ENCODE measurements at places on chromosomes 13 and 19. TPM values are rescaled to one million over a fixed set of nuclear protein-coding genes. Genes with fewer than 3 reads are reported as not detected.

DNA sequence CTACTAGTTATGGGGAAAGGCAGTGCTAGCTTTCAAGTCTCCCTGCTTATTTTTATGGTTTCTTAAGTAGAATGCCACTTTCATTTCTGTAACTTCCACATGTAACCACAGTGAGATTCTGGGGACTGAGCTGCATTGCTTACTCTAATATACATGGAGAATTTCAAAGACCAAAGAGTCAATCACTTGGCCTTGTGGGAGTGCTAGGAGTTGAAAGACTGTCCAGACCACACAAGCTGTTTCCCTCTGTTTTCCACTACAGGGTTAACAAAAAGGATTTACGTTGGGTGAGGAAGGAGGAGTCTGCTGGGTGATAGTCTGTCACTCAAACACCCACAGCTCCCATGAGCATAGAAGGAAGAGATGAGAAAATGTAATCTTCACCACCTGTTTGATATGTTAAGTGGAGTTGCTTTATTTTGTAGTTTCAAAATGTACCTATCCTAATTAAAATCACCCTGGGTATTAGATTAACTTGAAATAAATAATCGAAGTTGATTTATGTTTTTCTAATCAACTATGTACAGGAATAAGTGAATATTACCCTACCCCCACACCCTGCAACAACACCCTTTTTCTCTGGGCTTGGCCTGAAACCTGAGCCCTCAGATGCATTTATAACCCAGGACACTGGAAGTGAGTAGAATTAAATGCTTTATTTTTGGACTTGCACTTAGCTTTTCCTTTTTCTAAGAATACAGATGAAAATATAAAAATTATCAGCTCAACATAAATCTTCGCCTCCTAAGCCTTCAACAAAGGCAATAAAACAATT lies 225.8 kb upstream of the SLC10A2 start:
- no peak overlapping the region for H3K27ac ChIP-seq
- no peak for DNase-seq
- no peak overlapping the region for H3K4me3 ChIP-seq

- DNase-seq = no peak
- peaks cover 3% of the 10 kb centered on the region for H3K36me3 ChIP-seq
- H3K27ac ChIP-seq = no peak overlapping the region
- H3K27me3 ChIP-seq = no peaks in the 10 kb centered on the region
- no peak overlapping the region for H3K4me3 ChIP-seq
Observed at GRCh38 chr19:38670921-38671398, 23.5 kb downstream of the ACTN4 start.

- H3K4me1 ChIP-seq = no peaks in the 10 kb centered on the region
- no peak overlapping the region for H3K4me3 ChIP-seq
- no peak for DNase-seq
- no peaks in the 10 kb centered on the region for H3K27me3 ChIP-seq
- no peak overlapping the region for H3K27ac ChIP-seq
Observed at GRCh38 chr19:1970003-1970805, 29.2 kb downstream of the CSNK1G2 start.

- H3K27me3 ChIP-seq = peaks cover 15% of the 10 kb centered on the region
- H3K4me3 ChIP-seq = no peak overlapping the region
- no peaks in the 10 kb centered on the region for H3K36me3 ChIP-seq
- H3K27ac ChIP-seq = no peak overlapping the region
- no peak for DNase-seq
Observed at GRCh38 chr13:108363666-108364065, 94.1 kb downstream of the TNFSF13B start.

DNA sequence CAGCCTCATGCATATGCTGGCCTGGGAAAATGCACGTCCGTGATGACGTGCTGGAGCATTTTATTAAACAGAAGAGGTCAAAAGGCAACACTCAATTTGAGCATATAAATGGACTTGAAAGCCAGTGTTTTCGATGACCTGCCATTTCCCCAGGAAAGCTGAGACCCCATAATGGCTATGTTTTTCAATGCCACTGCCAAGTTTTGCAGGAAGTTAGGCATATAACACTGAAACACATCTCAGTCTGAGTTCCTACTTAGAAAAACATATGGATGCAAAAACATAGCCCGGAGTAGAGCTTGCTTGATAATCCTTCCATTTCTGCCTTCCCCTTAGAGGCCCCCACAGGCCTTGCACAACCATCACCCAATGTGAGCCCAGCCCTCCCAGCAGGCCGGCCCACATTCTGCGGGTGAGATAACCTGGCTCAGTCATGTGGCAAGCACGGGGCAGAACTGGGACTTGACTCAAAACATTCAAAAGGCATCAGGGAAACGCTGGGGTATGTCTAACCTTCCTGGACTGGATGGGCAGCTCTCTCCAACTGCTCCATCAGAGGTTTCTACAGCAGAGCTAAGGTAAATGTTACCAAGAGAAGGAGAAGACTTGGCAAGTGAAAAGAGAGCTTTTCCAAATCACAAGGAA lies 24.9 kb downstream of the EPS15L1 start:
- no peak overlapping the region for H3K4me3 ChIP-seq
- peaks cover 16% of the 10 kb centered on the region for H3K4me1 ChIP-seq
- H3K27ac ChIP-seq = no peak overlapping the region

DNA sequence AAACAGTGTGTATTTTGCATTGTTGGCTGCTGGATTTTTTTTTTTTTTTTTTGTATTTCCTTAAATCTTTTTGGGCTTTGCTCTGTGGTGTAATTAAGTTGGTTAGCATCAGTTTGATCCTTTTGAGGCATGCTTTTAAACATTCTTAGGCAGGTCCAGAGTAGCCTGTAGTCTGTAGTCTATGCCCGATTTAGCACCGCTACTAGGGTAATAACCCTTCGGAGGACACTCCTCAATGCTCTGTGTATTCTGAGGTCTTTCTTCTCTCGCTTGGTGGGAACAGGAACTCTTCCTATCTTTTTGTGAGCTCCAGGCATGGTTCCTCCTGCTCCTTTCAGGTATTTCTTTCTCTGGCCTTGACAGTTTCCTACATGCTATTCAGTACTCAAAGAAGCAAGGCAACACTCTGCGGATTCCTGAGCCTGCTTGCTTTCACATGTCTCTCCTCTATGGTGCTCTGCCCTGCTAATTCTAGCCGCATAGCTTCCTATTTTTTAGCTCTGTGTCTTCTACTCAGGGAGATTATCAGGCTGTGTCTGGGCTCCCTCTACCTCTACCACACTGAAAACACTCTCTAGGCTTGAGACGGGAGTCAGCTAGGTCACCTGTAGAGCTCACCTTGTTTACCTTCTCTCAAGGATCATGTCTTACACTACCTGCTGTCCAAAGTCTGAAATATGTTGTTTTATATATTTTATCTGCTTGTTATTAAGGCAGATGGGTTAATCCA lies 195.1 kb downstream of the NDFIP2 start:
- H3K4me1 ChIP-seq = no peaks in the 10 kb centered on the region
- no peak for DNase-seq
- H3K36me3 ChIP-seq = no peaks in the 10 kb centered on the region

- H3K27me3 ChIP-seq = no peaks in the 10 kb centered on the region
- no peak for DNase-seq
Observed at GRCh38 chr19:36894849-36895383, 21.2 kb downstream of the ZNF829 start.

DNA sequence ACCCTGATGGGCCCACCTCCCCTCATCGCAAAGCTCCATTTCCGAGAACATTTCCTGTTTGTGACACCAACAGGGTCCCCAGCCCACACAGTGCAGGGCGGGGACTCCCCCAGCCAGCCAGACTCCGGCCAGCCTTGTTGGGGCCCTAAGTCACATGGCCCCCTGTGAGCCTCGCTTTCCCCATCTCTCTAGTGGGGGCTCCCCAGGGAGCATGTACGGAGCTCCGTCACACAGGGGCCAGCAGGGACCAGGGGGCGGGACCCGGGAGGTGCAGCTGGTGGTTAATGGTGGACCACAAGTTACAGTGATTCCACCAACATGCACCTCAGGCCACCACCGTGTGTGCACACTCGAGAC lies 1.7 kb downstream of the TBXA2R start:
- no peaks in the 10 kb centered on the region for H3K27me3 ChIP-seq
- H3K36me3 ChIP-seq = no peaks in the 10 kb centered on the region
- no peak overlapping the region for H3K4me3 ChIP-seq
- no peak overlapping the region for H3K27ac ChIP-seq

- no peak overlapping the region for H3K27ac ChIP-seq
- H3K36me3 ChIP-seq = no peaks in the 10 kb centered on the region
- no peak for DNase-seq
- H3K27me3 ChIP-seq = no peaks in the 10 kb centered on the region
- H3K4me1 ChIP-seq = no peaks in the 10 kb centered on the region
- H3K4me3 ChIP-seq = no peak overlapping the region
Observed at GRCh38 chr13:94332359-94333096, 147.0 kb downstream of the DCT start.

DNA sequence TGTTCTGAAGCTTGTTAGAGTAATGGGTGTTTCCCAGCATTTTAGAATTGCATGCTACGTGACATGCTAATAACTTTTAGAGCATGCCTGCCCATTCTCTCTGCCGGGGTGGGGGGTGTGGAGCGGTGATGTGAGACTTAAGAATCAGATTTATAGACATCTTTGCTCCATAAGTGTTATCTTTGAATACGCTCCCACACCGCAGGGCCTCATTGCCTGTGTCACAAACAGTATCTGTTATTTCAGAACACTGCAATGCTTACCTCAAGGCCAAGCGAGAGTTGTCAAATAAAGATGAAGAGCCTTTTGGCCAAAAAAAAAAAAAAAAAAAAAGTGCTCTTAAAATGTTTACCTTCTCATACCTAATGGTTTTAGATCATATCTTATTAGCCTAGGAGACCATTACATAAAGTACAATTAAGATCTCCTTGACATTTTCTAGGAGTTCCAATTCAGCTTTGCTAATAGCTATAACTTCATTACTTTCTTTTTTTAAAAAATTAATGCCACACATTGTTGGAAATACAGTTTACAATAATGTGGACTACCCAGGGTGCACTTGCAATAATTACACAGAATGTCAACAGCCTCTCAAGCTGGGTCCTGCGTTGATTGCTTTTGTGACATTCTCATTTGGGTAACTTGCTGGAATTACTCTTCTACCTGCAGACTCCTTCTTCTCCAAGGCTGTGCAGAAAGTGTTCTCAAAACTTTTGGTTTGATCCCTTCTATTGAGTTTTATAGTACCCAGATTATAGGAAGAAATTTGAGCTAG lies 525.3 kb downstream of the KLF12 start:
- H3K27ac ChIP-seq = no peak overlapping the region
- no peaks in the 10 kb centered on the region for H3K4me1 ChIP-seq
- no peaks in the 10 kb centered on the region for H3K36me3 ChIP-seq
- no peak for DNase-seq
- H3K4me3 ChIP-seq = no peak overlapping the region
- H3K27me3 ChIP-seq = no peaks in the 10 kb centered on the region

DNA sequence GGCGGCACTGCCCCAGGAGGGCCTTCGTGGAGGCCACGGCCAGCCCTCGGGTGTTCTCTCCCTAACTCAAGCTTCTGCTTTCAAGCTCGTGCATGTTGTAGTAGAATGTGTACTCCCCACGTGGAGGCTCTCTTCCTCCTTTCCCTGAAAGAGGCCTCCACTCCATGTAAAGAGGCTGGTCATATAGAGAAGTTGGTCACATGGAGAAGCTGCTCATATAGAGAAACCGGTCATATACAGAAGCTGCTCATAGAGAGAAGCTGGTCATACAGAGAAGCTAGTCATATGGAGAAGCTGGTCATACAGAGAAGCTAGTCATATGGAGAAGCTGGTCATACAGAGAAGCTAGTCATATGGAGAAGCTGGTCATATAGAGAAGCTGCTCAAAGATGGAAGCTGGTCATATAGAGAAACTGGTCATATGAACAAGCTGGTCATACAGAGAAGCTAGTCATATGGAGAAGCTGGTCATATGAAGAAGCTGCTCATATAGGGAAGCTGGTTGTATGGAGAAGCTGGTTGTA lies 152.5 kb downstream of the COL4A1 start:
- no peak overlapping the region for H3K4me3 ChIP-seq
- H3K27ac ChIP-seq = no peak overlapping the region
- no peaks in the 10 kb centered on the region for H3K27me3 ChIP-seq
- no peaks in the 10 kb centered on the region for H3K36me3 ChIP-seq

DNA sequence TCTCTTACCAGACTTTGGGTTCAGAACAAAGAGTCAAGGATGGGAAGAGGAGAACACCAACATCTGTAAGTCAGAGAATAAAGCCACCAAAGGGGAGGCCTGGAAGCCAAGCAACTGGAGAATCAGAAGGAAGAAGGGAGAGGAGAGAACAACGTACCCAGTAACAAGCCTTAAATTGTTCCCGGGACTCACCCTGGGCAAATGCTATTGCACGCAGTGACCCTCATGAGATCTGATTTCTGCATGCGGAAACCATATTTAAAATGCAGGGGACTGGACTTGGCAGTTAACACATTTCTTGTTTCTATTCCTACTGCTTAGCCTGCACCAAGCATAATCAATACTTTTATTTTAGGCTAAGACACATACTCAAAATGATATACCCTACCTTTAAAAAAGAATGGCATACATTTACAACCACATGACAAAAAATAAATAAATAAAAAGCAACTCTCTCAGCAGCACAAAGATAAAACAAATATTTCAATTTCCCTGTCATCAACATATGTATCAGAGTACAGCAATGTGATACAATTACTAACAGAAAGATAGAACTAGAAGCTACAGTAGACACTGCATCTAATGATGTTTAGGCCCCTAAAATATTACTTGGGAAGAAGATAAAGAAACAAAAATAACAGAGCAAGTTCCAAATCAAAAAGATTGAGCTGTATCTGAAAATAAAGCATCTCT lies 414.6 kb downstream of the ITGBL1 start:
- H3K4me1 ChIP-seq = no peaks in the 10 kb centered on the region
- no peak overlapping the region for H3K27ac ChIP-seq
- no peaks in the 10 kb centered on the region for H3K27me3 ChIP-seq
- H3K36me3 ChIP-seq = no peaks in the 10 kb centered on the region

GRCh38 chr13:110293037-110293436 lies 13.9 kb downstream of the COL4A1 start:
- no peaks in the 10 kb centered on the region for H3K4me1 ChIP-seq
- DNase-seq = no peak
- H3K36me3 ChIP-seq = no peaks in the 10 kb centered on the region
- H3K27ac ChIP-seq = no peak overlapping the region

GRCh38 chr19:8557642-8558238 lies 19.5 kb downstream of the MYO1F start:
- no peak for DNase-seq
- peaks cover 5% of the 10 kb centered on the region for H3K4me1 ChIP-seq
- H3K27me3 ChIP-seq = no peaks in the 10 kb centered on the region
- no peaks in the 10 kb centered on the region for H3K36me3 ChIP-seq

GRCh38 chr13:24675806-24676570 lies 4.2 kb upstream of the ATP12A start:
- no peaks in the 10 kb centered on the region for H3K27me3 ChIP-seq
- no peaks in the 10 kb centered on the region for H3K36me3 ChIP-seq
- no peak for DNase-seq
- H3K4me1 ChIP-seq = peaks cover 20% of the 10 kb centered on the region
- H3K27ac ChIP-seq = no peak overlapping the region
- no peak overlapping the region for H3K4me3 ChIP-seq

- no peak overlapping the region for H3K4me3 ChIP-seq
- no peak overlapping the region for H3K27ac ChIP-seq
- H3K27me3 ChIP-seq = 0 out of 2 replicates have a peak, but pooled peaks cover 3% of the 10 kb centered on the region
- H3K4me1 ChIP-seq = no peaks in the 10 kb centered on the region
- H3K36me3 ChIP-seq = no peaks in the 10 kb centered on the region
Observed at GRCh38 chr13:45918597-45918996, 67.0 kb upstream of the SIAH3 start.

The ZNF790 gene
- total RNA-seq = 0.32 TPM

The RCBTB2 gene
- 1.3 TPM for total RNA-seq

The ATP4B gene
- not detected for total RNA-seq

The FCAR gene
- not detected for total RNA-seq

The MOB3A gene
- 32.1 TPM for total RNA-seq

The ATP12A gene
- total RNA-seq = 0.30 TPM

The C19orf67 gene
- total RNA-seq = not detected

All from HCT116 (cell line).